ENCODE measurements at places on chromosomes 2 and 18.
A peak's percentile ranks its signal among the peaks of the same experiment; 100 is the strongest.

DNA sequence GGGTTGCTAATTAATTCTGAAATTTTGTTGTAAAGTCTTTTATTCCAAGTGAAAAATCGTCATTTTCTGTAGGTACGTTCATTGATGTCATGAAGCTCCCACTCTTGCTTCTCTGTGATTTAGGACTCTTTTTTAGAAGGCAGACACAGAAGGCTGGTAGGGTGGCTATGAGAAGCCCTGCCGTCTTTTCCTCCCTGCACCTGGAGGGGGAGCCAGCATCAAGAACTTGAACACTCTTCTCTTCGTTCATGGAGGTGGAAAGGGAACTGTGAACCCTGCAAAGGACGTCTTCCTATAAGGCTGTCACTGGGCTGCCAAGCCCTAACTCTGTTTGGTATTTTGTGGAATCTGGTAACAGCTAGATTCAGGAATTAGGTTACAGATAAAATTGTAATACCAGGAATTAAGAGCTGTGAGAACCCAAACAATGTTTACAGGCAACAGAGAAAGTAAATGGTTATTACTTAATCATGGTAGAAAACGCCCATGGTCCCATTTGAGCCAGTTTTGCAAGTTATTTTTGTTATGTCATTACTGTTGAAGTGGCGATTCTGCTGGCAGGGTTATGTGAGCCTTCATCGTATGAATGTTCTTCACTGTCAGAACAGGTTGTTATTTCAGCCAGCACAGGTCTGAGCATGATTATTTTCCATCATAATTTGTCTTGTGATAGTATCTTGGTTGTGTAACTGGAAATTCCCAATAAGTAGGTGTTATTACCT is 112.2 kb downstream of the OSBPL6 start:
- no peak for DNase-seq

GRCh38 chr2:142082368-142082767 is 48.4 kb downstream of the LRP1B start:
- no peak for DNase-seq

GRCh38 chr2:96918754-96919550 is 49.1 kb upstream of the SEMA4C start:
- DNase-seq: no peak

DNA sequence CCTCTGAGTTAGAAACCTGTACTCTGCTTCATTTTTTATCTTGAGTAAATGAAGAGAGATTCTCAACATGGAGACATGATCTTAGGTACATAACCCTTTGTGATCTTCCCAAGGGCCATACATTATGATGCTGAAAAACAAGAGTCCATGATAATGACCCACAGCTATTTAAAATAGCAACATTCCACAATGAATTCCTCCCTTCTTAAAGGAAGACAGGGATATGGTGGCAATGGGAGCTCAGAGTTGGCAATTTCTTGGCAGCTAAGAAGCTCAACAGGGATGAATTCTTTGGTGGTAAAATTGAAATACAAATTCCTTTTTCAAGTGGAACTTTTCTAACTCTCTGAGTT is 638.5 kb downstream of the CNTNAP5 start:
- no peak for DNase-seq

DNA sequence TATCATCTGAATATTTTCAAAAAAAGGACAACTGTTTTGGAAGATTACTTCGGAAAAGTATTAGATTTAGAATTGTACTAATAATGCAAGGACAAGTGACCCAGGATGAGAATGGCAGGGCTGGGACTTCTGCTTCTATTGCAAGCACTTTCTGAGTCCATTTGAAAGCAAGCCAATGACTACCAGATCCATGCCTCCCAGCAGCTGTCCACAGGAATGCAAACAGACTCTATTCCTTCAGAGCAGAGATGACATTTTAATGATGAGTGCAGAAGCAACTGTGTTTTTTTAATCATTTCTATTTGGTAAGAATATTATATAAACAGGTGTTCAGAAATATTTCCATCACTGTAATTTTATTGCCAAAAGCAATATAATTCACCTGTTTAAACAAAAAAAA is 456.7 kb downstream of the SOX11 start:
- no peak for DNase-seq

- DNase-seq: no peak
Measured at GRCh38 chr2:67503066-67503795, 106.1 kb downstream of the ETAA1 start.

- DNase-seq: no peak
Measured at GRCh38 chr2:170703776-170704476, 11.2 kb upstream of the SP5 start.

DNA sequence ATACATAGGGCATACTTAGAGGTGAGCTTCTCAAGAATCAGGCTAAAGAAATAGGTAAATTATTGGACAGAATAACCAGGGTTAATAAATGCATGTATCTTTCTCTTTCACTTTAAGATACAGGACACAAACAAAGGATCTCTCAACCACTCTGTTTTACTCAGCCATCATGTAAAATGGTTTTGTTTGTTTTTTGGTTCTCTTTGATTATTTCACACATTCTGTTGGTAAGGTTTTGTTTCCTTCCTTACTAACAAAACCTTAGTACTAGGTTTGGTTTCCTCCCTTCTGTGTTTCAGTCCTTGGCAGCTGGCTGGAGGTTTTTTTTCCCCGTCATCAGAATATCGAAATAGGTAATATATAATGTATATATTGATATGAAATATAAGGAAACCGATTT is 1506.8 kb upstream of the TMEFF2 start:
- no peak for DNase-seq

- no peak for DNase-seq
Measured at GRCh38 chr2:52880872-52881271, 886.7 kb upstream of the CHAC2 start.

DNA sequence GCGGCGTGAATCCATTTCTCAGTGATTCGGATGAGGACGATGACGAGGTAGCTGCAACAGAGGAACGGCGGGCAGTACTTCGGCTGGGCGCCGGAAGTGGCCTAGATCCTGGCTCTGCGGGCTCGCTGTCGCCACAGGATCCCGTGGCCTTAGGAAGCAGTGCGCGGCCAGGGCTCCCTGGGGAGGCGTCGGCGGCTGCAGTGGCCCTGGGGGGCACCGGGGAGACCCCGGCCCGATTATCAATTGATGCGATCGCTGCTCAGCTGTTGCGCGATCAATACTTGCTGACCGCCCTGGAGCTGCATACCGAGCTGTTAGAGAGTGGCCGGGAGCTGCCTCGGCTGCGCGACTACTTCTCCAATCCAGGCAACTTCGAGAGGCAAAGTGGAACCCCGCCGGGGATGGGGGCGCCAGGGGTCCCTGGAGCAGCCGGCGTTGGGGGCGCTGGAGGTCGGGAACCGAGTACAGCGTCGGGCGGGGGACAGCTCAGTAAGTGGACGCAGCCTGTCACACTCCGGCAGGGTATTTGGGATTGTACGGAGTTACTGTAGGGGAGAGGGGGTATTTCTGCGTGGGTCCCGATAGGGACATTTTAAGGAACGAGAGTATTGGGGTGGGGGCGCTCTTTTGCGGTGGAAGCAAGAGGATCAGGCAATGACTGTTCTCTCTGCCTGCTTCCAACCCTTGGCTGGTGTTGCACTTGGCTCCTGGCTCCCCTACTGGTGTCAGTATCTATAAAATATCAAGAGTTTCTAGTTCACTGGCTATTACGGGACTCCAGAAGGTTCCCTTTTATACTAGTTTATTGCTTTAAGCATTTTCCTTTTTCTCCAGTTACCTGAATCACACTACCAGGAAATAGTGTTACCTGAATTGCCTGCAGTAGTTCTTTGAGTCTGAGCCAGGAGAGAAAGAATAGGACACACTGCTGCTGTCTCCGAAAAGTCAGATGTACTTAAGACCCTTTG is 772 bp downstream of the RELCH start:
- peak; percentile 10 for DNase-seq

DNA sequence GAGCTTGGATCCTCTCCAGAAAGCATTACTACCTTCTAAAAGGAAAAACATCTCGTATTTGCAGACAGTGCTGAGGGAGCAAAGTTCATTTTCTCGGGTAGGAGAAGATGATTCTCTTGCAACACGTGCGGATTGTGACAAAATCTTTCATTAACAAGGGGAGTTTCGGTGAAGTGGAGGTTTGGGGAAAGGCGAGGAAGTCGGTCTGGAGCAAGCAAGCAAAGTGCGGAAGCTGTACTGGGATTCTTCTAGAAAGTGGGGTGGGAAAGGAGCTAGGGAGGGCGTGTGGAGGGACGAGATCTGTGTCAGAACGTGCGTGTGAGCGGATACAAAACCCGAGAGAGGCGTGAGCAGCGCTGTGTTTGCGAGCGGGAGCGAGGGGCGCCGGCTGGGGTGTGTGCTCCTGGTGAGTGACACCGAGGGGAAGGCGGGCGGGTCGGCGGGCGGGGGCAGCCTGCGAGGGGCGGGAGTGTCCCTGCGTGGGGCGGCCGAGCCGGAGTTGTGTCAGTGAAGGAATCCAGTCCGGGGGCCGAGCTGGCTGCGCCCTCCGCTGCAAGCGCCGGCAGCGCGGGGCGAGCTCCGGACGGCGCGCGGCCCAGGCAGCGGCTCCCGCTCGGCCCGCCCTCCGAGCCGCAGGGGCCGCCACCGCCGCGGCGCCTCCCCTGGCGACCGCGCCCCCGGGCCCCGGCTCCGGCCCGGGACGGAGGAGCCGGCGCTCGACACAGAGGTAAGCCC is at the start of gene SPATS2L:
SPATS2L (plus strand) TSS at position 498 of the 735 bp plus-strand sequence. CDS start 82,552 bp downstream, outside the sequence.
- DNase-seq: peak; percentile 21

GRCh38 chr18:29377346-29377745 is 1200.4 kb upstream of the CDH2 start:
- no peak for DNase-seq

- no peak for DNase-seq
Measured at GRCh38 chr18:13354402-13354801, 135.8 kb downstream of the LDLRAD4 start.

- no peak for DNase-seq
Measured at GRCh38 chr18:9757827-9758621, 49.9 kb downstream of the RAB31 start.

DNA sequence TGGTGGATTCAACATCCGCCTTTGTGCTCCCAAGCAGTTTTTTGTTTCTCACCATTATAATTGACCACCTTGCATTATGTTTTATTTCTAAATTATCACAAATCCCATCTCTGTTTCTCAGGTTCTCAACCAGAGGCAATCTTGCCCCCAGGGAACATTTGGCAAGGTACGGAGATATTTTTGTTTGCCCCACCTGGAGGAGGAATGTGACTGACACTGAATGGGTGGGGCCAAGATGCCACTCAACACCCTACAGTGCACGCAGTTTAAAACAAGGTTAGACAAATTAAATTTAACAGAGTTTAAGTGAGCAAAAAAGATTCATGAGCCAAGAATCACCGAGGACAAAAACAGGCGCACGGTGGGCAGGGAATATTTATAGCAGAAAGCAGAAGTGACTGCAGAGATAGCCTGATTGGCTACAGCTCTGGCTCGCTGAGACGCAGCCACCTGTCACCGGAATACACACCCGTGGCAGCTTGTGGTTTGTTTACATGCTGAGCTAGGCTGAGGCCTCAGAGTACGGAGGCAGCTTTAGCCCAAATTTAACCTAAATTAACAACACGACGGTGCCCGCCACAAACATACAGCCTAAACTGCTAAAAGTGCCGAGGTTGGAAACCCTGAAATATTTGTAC is 150.0 kb upstream of the ALKAL2 start:
- peak; percentile 84 for DNase-seq

GRCh38 chr18:73288813-73289212 is 421.0 kb upstream of the NETO1 start:
- DNase-seq: no peak

- DNase-seq: no peak
Measured at GRCh38 chr2:239381709-239382134, 19.1 kb downstream of the HDAC4 start.

- DNase-seq: no peak
Measured at GRCh38 chr18:22074282-22075070, 94.9 kb upstream of the GATA6 start.

DNA sequence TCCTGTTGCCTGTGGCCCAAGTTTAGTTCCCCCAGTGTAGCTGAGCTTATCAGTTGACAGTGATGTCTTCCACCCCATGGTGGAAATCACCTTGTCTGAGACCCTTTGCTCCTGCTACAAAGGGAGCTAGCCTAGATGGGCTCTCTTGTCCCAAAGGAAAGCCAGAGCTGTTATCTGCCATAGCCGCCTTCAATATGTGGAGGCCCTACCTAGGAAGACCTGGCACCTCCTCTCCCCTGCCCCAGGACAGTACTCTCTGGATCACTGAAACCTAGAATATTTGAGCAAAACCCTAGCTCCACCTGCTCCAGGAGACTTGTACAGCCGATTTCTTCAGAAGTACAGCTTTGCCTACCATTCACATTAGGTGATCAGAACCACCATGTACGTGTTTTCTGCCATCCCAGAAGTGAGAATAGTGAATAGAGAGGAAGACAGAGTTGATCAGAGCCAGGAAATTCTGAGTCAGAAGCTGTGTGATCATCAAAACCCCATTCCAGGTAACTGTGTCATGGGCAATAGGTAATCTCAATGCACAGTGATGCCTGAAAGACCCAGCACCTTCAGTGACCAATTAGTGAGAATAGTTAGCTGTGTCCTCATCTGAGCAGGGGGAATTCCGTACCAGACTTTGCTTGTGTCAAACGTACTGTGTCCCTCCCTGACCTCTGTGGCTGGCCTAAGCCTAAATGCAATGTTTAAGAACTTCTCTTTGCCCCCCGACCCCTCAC is 138.4 kb upstream of the ALPP start:
- DNase-seq: no peak

DNA sequence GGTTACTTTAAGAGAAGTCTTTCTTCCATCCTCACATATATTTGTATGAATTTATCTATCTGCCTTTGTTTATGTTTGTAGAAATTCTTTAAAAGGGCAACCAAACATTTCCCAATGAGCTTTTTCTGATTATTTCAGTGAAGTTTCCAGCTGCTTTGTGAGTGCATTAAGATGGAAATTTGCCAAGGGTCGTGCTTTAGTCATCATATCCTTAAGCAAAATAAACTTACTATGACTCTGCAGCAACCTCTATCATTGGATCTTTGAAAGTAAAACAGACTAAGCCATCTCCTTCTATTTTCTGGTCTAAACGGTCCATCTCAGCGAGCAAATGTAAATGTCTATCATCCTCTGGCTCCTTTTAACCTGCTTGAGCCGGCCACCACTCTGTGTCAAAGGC is 489.3 kb downstream of the SOX11 start:
- DNase-seq: no peak

- no peak for DNase-seq
Measured at GRCh38 chr2:188675391-188676009, 298.7 kb upstream of the COL3A1 start.

DNA sequence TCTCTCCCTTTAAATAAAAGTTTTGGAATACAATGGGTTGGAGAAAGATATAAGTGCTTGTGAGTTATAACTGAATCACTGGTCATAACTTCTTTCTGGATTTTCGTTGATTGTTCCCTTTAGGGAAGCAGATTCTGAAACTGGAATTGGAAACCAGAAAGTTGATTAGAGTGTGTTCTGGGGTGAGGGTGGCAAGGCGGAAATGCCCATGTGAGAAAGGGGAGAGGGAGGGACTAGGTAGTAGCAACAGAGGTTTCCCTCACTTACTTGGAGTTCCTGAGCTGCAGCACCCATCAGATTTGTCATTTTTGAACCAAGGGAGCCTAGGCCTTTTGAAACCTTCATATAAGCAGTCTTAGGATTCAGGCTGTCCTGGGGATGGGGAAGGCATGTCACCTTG is 453.4 kb downstream of the KCNJ3 start:
- no peak for DNase-seq

GRCh38 chr2:86786001-86786536 is 4.6 kb downstream of the CD8A start:
- no peak for DNase-seq

GRCh38 chr18:9619990-9620389 is 5.6 kb upstream of the PPP4R1 start:
- no peak for DNase-seq

GRCh38 chr2:77108915-77109314 is 413.3 kb downstream of the LRRTM4 start:
- no peak for DNase-seq

- DNase-seq: no peak
Measured at GRCh38 chr2:187654535-187654934, 100.3 kb upstream of the TFPI start.

Data from central memory CD4-positive, alpha-beta T cell (primary cell).